H9 (cell line): ENCODE measurements at places on chromosomes 6 and 20. TPM values are rescaled to one million over a fixed set of nuclear protein-coding genes. Genes with fewer than 3 reads are reported as not detected.

ZNF391 gene
- total RNA-seq = 4.4 and 5.4 TPM in 2 replicates

TRIM40 gene
- total RNA-seq = not detected in 2 replicates

XRN2 gene
- 96.7 and 97.6 TPM in 2 replicates for total RNA-seq

SLPI gene
- not detected in 2 replicates for total RNA-seq

SLC13A3 gene
- 15.2 and 17.5 TPM in 2 replicates for total RNA-seq

SFTA2 gene
- total RNA-seq = not detected in 2 replicates

ANGPT4 gene
- 0.07 and 0.11 TPM in 2 replicates for total RNA-seq

RHAG gene
- total RNA-seq = not detected in 2 replicates

ZCCHC3 gene
- 41.3 and 43.3 TPM in 2 replicates for total RNA-seq

SERPINB6 gene
- total RNA-seq = 39.0 and 40.6 TPM in 2 replicates

TTLL9 gene
- 0.13 and 0.20 TPM in 2 replicates for total RNA-seq

DNA sequence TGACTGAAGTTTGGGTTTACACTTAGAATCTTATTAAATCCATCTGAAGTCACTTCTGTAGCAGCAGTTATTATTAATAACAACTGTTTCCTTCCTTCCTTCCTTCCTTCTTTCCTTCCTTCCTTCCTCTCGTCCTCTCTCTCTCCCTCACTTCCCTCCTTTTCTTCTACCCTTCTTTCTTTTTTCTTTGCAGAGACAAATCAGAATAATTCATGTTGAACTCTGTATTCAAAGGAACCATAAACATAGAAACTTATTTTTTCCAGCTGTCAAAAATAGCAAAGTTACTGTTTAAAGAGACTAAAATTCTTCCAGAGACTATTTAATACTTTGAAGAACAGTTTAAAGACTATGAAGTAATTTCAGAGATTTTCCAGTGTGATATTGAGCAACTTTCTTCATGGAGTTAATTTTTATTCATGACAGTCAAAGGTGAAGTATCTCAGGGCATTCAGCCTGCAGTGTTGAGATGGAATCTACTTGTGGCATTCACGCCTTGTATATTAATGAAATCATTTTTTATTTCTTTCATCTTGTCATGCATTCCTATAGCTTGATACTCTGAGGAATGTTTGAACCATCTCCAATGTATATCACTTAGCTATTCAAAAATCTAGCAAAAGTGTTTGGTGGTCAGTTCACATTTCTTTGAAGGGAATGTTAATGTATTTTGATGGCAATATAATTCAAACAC, 109.7 kb downstream of the BCAS1 start:
- no peak for DNase-seq

DNA sequence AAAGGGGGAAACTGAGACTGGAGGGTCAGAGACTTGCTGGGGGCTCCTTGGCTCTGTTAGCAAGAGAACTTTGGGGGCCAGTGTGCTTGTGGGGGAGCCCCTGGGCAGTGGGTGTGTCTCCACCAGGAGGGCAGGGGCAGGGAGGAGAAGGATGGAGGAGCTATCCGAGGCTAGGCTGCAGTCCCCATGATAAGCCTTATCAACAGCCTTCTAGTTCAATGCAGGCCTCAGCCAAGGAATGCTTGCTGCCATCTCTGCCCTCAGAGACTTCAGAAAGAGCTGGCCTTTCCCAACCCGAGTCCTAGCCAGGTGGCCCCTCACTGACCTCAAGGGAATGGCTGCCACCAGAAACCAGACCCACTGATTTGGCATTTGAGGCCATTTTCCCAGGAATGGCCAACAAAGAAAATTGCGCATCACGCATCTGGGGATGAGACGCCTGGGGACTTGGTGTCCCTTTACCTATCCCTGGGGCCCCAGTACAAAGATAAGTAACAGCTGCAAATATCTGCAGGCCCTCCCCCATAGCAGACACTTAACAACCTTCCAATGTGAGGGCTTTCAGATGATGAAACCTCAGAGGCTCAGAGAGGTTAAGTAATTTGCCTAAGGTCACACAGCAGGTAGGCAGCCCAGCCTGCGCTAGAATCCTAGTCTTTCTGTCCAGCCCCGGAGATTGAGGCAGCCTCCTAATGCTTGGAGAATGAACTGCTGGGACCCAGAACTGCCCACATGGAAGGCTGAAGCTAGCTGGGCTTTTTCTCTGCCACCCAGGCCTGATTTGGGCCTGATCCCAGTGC, 4.9 kb downstream of the TGM2 start:
- no peak for DNase-seq

- DNase-seq = no peak
Observed at GRCh38 chr6:121839896-121840295, 404.4 kb downstream of the GJA1 start.

GRCh38 chr20:59780494-59781185, 152.8 kb downstream of the SYCP2 start:
- peak; percentile 14 for DNase-seq

- DNase-seq = no peak
Observed at GRCh38 chr6:137798846-137799245, 68.2 kb upstream of the TNFAIP3 start.

- no peak for DNase-seq
Observed at GRCh38 chr6:27128311-27129094, 119.0 kb upstream of the PRSS16 start.

DNA sequence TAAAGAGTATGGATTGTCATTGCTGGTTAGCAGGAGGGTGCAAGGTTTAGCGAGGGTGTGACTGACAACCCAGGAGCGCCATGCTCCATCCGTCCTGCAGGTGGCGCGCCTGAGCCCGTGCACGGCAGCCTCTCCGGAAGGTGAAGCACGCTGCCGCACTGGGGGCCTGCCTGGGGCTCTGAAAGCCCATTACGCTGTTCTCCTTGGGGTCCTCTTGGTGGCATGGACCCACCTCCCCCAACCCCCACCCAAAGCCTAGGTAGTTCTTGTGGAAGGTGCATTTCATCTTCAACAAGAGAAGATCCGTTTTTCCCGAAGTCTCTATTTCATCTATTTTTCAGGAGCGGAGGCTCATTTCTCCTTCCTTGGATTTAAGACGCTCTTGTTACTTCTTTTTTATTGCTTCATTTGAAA, 197.4 kb upstream of the KCNG1 start:
- DNase-seq = peak; percentile 76

- no peak for DNase-seq
Observed at GRCh38 chr6:169890049-169890448, 138.6 kb downstream of the ERMARD start.

DNA sequence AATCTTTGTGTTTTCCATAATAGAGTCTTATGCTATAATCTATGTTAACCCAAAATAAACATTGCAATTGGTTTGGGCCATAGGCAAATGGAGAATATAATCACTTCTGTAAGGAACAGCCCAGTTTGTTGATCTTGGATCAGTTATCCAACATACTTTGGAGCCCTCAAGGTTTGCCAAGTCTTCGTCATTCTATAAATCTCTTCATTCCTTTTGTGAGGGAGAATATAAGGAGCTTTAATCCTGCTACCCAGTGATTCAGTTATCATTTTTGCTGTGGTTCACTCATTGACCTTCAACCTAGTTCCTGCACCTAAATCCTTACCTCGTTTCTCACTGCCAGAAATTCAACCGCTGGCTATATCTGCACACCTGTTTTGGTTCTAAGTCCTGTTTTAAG, 500.3 kb upstream of the PTCHD4 start:
- DNase-seq = no peak

- no peak for DNase-seq
Observed at GRCh38 chr20:50516180-50516934, 6.2 kb downstream of the PTPN1 start.

DNA sequence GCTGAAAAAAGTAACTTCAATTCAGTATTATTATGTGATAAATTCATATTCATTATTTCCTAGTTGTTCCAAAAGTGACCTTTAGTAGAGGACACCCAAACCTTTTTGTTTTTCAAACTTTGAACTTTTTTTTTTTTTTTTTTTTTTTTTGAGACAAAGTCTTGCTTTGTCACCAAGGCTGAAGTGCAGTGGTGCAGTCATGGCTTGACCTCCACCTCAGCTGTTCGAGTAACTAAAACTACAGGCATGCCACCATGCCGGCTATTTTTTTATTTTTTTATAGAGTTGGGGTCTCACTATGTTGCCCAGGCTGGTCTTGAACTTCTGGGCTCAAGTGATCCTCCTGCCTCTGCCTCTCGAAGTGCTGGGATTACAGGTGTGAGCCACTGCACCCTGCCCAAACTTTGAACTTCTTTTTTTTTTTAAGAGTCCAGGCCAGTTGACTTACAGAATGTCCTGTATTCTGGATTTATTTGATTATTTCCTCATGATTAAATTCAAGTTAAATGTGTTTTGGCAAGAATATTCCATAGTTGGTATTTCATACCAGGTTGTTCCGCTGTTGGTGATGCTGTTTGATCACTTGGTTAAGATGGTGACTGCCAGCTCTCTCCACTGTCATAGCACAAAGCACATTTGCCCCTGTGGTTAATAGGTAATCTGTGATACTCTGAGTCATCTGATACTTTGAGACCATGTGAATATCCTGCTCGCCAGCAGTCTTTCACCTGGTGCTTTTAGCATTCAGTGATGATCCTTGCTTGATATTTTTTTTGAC, 48.0 kb downstream of the VAPB start:
- DNase-seq = no peak

DNA sequence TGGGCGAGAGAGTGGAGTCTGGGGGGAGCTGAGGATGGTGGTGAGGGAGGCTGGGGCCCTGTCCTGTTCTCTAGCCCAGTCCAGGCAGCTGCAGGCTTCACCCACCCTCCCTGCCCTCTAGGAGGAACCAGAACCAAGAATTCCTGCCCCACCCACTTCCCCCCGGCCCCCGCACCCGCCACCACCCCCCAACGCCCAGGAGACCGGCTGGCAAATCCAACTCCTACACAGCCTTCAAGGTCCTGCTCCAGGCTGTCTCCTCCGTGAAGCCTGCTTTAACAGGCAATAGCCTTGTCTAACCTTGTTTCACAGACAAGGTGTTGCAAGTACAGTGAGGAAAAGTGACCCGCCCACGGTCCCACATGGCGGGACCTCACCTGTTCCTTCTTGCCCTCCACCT, 2.4 kb downstream of the SPDEF start:
- DNase-seq = no peak

DNA sequence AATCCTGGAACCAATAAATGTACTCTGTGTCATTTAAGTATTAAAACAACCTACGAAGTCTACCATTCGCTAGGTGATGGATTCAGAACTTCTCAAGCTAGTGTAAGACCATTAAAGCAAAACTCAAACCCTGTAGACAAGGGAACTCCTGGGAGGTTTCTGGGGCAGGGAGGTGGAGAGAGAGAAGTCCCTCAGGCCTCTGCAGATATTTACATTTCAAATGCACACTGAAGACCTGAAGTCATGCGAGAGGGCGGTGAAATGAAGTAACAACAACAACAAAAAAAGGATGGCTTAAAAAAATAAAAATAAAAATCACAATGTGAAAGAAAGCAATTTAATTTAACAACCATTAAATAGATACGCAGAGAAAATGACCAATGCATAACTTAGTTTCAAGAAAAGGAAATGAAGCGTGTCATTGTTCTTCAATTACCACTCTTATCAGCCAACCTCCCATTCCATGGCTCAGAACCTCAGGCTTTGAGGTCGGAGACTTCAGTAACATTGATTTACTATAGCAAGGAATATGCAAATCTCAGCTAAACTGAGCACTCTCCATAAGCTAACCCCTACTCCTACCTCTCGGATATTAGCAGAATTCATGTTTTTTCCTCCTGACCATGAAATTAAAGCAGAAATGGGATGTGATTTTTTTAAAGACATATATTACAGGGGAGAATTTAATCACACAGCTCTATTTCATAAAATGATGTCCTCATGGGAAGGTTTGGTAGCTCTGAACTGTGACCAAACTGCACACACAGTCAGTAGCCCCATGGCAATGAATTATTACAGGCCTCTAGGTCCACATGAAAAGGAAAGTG, 140.6 kb downstream of the KIF16B start:
- no peak for DNase-seq

- no peak for DNase-seq
Observed at GRCh38 chr20:24676978-24677370, 207.5 kb downstream of the SYNDIG1 start.

DNA sequence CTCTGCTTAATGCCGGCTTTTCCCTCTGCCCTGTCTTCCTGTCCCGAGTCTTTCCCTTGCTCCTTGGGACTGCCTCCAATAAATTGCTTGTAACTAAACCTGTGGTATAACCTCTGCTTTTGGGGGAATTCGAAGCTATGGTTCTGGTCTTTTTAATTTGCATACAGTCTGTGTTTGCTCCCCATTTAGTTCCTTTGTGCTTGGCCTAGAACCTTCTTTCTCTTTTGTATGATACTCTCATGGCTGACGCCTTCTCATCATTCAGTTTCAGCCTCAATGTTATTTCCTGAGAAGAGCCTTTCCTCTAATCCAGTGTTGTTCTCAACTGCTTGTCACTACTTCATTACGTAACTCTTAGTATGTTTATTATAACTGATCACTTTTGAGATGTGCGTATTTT, 248.0 kb downstream of the PHF3 start:
- DNase-seq = no peak

DNA sequence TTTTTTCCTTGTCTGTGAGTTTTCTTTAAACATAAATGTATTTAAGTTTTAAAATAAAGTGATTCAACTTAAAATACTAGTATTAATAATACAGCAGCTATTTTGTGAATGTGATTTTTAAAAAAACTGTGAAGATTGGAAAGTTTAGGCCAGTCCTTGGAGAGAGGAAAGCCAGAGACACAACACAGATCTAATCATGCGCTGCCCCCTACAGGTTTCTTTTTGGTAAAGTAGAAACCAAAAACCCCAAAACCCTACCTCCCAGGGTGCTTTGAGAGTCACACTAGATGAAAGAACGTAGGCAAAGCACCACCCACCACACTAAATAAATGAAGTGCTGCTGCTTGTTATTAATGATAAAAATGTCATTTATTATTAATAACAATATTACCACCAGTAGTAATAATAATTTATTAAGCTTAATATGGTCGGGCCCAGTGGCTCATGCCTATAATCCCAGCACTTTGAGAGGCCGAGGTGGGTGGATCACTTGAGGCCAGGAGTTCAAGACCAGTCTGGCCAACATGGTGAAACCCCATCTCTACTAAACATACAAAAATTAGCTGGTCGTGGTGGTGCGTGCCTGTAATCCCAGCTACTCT, 33.7 kb downstream of the SLC9A8 start:
- no peak for DNase-seq

- DNase-seq = no peak
Observed at GRCh38 chr6:83071707-83072106, 4.2 kb downstream of the DOP1A start.

GRCh38 chr20:25063981-25064380, 6.0 kb upstream of the ACSS1 start:
- DNase-seq = no peak
